HFFc6 (cell line): ENCODE measurements at places on chromosomes 11 and 22. TPM values are rescaled to one million over a fixed set of nuclear protein-coding genes. Genes with fewer than 3 reads are reported as not detected.

Gene OR5M3
- total RNA-seq: not detected in 3 replicates

Gene CNIH2
- total RNA-seq: 1.00 and 3.1 TPM in 2 replicates

Gene ALX4
- 0.05 to 0.08 TPM (median 0.07 TPM) in 3 replicates for total RNA-seq

Gene SYT7
- 0.21 TPM in 1 of 3 replicates, not detected in the others for total RNA-seq

Gene SPI1
- total RNA-seq: not detected in 3 replicates

Gene KDM4E
- not detected in 3 replicates for total RNA-seq

Gene POLD4
- total RNA-seq: 69.3 to 84.1 TPM (median 82.6 TPM) in 3 replicates

Gene NEFH
- not detected in 3 replicates for total RNA-seq

- H3K27ac ChIP-seq: no peak overlapping the region
- DNase-seq: no peak
- H3K36me3 ChIP-seq: peaks cover 4% of the 10 kb centered on the region; the same call in 1 of the 2 replicates
- H3K27me3 ChIP-seq: peaks cover 33% of the 10 kb centered on the region
- H3K4me1 ChIP-seq: no peaks in the 10 kb centered on the region; the same call in 1 of the 2 replicates
Observed at GRCh38 chr22:50599816-50600455, 657 bp upstream of the MAPK8IP2 start.

GRCh38 chr11:12914400-12914912 lies 94.7 kb upstream of the RASSF10 start:
- peak overlapping the region; percentile 28; the same call in 1 of the 2 replicates for H3K4me3 ChIP-seq
- peak; percentile 35 for DNase-seq
- peak overlapping the region; percentile 77 for H3K27ac ChIP-seq
- peaks cover 33% of the 10 kb centered on the region for H3K4me1 ChIP-seq
- H3K36me3 ChIP-seq: peaks cover 49% of the 10 kb centered on the region
- peaks cover 13% of the 10 kb centered on the region for H3K27me3 ChIP-seq

DNA sequence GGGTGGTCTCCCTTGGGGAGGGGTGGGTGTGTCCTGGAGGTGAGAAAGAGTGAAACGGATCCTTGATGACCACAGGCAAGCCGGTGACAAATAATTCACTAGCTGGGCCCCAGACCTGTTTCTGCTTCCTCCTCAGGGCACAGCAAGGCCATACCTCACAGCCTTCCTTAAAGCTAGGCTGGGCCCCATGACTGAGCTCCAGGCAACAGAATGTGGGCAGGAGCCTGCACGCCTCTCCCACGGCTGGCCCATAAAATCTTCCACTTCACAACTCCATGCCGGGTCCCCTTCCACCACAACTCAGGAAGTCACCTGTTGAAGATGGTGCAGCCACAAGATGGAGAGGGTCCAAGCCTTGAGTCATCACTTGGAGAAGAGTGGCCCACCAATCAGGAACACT lies 23.9 kb downstream of the SLC22A12 start:
- no peaks in the 10 kb centered on the region for H3K36me3 ChIP-seq
- H3K4me3 ChIP-seq: no peak overlapping the region
- no peak for DNase-seq
- H3K27me3 ChIP-seq: peaks cover 20% of the 10 kb centered on the region

GRCh38 chr11:9109858-9110731 lies 18.7 kb upstream of the SCUBE2 start:
- DNase-seq: no peak
- H3K36me3 ChIP-seq: peaks cover 36% of the 10 kb centered on the region
- no peak overlapping the region for H3K27ac ChIP-seq
- no peaks in the 10 kb centered on the region for H3K4me1 ChIP-seq

DNA sequence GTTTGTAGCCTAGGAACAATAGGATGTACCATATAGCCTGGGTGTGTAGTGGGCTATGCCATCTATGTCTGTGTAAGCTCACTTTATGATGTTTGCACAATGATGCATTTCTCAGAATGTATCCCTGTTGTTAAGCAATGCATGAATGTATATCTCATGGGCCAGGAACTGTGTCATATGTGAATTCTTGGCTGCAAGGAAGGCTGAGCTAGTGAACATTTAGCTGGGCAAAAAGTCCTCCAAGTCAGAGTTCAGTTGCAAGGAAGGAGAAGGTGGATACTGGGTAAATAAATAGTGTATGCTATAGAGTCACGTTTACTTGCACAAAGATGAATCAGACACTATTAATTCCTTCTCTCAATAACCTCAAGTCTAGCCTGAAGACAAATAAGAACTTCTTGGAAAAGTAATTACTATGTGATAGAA lies 136.1 kb downstream of the EHF start:
- H3K4me1 ChIP-seq: no peaks in the 10 kb centered on the region
- H3K36me3 ChIP-seq: no peaks in the 10 kb centered on the region
- H3K4me3 ChIP-seq: no peak overlapping the region
- H3K27ac ChIP-seq: no peak overlapping the region

- H3K36me3 ChIP-seq: peaks cover 10% of the 10 kb centered on the region; the same call in 1 of the 2 replicates
- peaks cover 37% of the 10 kb centered on the region for H3K4me1 ChIP-seq
- peak overlapping the region; percentile 80 for H3K27ac ChIP-seq
- no peak overlapping the region for H3K4me3 ChIP-seq
- DNase-seq: peak; percentile 64
Observed at GRCh38 chr11:33135216-33135615, 26.1 kb downstream of the CSTF3 start.

DNA sequence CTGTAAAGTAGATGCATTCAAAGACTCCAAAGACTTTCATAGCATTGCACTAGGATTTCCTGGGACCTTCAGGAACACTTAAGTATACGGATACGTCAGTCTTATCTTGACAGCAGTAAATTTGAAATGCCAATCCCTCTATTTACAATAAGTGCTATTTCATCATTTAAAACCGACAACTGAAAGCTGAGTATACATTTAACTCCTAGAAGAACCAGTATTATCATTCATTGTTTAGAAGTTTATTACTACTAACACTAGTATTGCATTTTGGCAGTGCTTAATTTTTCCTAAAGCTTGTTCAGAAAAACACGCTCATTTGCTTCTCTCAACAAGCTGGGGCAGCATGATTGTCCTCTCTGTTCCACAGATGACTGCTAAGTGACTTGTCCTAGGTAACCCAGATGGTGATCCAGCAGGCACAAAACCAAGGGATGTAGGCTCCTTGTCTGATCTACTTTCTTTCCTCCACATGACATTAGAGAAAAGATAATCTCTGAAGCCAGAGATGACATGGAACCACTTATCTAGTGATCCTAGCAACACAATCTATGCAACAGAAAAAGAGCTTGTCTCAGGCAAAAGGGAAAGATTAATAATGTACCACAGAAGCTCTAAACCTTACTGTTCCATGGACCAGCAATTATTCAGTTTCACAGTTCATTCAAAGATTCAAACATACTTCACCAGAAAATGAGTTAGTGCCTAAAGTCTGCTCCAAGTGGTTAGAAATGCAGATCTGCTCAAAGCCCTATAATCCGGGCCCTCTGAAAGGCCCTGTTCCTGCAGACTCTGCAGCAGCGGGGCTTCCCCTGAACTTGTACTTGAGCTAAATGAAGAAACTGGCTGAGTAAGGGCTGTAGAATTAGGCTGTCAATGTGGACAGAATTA lies 5.2 kb downstream of the MAML2 start:
- peak overlapping the region; percentile 95 for H3K27ac ChIP-seq
- H3K27me3 ChIP-seq: no peaks in the 10 kb centered on the region; the same call in 1 of the 2 replicates
- H3K36me3 ChIP-seq: peaks cover 65% of the 10 kb centered on the region

- H3K4me1 ChIP-seq: no peaks in the 10 kb centered on the region
- no peaks in the 10 kb centered on the region for H3K36me3 ChIP-seq
- H3K4me3 ChIP-seq: no peak overlapping the region
- H3K27ac ChIP-seq: no peak overlapping the region
- no peaks in the 10 kb centered on the region; the same call in 1 of the 2 replicates for H3K27me3 ChIP-seq
- no peak for DNase-seq
Observed at GRCh38 chr22:44068422-44069191, 44.5 kb downstream of the PARVB start.

DNA sequence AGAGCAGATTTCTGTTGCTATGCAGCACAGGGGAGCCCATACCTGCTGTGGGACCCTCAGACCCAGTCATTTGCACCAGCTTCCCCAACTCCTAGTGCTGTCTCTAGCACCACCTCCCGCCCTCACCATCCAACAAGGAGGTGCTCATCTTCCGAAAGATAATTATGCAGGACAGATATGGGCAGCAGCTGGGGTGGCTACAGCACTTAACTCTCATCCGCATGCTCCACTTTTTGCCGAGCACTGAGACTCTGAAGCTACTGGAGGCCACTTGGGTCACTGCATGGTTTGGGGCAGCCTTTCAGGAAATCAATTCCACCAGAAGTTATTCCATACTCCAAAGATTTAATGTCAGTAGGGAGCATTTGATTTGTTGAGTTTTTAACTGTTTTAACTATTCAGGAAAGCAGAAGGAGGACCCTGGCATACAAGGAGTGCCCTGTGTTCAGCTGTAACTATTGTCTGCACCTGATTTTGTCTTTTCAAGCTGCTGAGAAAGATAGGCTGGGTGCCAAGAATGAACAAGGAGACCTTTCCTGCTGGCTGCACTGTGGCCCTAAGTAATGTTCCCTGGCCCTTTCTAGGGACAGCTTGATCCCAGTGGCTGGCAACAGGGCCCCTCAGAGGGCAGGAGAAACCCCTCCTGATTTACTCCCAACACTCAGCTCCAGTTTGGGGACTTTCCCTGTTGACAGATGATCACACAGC lies 67.3 kb upstream of the CSNK2A3 start:
- no peaks in the 10 kb centered on the region for H3K36me3 ChIP-seq
- no peak overlapping the region for H3K27ac ChIP-seq
- H3K4me3 ChIP-seq: no peak overlapping the region
- no peaks in the 10 kb centered on the region; the same call in 1 of the 2 replicates for H3K27me3 ChIP-seq

DNA sequence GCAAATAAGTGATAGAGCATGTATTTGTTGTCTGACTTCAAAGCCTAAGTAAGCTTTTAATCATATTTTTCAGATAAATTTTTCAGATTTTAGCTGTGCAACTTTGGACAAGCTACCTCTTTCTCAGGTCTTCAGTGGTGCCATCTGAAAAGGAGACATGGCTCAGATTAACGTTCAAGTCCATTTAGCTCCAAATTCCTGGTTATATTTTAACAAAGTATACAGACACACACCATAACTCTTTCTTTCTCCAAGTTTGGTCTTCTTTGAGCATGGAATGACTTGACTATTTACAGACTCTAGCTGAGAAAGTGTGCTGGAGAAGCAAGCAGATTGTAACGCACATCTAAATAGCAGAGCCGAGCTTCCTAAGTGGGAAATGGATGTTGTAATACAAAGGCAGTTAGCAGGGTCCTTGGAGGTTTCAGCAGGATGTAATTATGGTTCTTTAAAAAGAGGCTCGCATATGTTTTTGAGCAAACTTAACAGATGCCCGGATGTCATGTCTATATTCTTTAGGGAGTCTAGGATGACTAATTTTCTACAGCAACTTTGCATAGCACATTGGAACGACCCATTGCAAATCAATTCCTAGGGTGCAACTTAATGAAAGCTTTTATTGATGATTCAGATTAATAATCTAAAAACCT lies 128.1 kb upstream of the E2F8 start:
- H3K27ac ChIP-seq: peak overlapping the region; percentile 74
- no peak overlapping the region; the same call in 1 of the 2 replicates for H3K4me3 ChIP-seq
- DNase-seq: peak; percentile 25
- H3K36me3 ChIP-seq: no peaks in the 10 kb centered on the region
- peaks cover 80% of the 10 kb centered on the region for H3K4me1 ChIP-seq

DNA sequence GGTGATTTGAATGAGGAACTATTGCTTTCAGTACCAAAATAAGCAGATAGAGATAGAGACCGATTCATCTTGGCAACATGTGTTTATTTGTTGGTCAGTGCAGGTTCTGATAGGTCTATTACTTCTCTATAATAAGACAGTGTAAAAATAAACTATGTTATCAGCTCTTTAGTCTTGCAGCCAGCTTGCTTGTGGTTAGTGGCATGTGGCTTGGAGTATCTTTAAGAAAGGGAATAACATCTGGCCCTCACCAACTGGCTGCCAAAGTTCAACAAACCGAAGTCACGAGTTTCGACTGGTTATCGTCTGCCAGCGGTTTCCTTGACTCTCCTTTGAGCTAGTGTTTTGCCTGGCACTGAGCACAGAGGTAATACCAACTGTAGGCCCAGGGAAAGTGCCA lies 71.8 kb downstream of the CTTN start:
- no peak overlapping the region for H3K27ac ChIP-seq
- H3K4me3 ChIP-seq: no peak overlapping the region
- H3K36me3 ChIP-seq: no peaks in the 10 kb centered on the region
- H3K4me1 ChIP-seq: no peaks in the 10 kb centered on the region
- no peak for DNase-seq

DNA sequence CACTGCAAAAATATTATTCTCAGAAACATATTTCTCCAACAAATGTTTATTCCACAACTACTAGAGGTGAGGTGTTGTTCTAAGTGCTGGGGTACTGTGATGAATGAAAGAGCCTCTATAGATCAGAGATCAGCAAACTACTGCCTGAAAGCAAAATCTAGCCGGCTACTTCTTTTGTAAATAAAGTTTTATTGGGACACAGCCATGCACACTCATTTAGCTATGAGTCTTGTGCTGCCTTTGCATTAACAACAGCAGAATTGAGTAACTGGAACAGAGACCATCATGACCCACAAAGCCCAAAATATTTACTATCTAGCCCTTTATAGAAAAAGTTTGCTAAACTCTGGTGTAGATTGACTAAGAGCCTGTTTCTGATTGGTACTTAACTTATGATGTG lies 37.1 kb upstream of the CRYBB3 start:
- H3K36me3 ChIP-seq: no peaks in the 10 kb centered on the region
- no peak overlapping the region for H3K4me3 ChIP-seq
- no peak overlapping the region for H3K27ac ChIP-seq
- no peak for DNase-seq
- no peaks in the 10 kb centered on the region for H3K4me1 ChIP-seq

DNA sequence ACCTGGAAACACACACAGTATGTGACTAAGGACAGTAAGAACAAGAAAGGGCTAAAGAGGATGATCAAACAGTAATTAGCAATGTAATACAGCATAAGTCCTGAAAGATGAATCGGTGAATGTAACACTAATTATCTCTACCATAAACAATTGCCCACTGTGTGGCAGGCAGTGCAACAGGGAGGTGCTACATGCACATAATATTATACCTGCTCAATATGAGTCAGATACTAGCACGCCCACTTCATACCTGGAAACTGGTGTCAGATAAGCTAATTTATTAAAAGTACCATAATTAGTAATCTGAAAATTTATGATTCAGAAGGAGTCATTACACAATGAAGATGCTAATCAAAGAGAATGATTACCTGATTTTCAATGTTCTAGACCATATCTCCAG lies 14.9 kb downstream of the CASP12 start:
- no peaks in the 10 kb centered on the region for H3K36me3 ChIP-seq
- DNase-seq: no peak
- H3K4me3 ChIP-seq: no peak overlapping the region
- H3K4me1 ChIP-seq: no peaks in the 10 kb centered on the region
- no peaks in the 10 kb centered on the region for H3K27me3 ChIP-seq

DNA sequence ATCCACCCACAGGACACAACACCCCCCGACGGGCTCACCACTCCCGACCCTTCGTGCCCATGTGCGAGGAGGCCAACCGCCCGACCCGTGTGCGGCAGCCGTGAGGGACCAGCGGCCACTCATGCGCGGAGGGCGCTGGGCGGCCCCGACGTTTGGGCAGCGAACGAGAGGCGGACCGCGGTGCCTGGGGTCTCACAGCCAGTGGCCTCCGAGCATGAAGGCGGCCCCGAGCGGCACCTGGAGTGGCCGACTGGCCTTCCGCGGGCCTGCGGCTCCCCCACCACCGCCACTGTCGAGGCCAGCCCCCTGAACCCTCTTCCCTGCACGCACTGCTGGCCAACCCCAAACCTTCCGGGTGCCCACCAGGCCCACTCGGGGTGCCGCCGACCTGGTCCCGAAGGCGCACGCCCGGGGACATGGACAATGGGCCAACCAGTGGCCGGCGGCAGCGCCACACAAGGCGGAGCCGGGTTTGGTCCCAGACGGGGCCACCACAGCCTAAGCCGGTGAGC lies 4274.9 kb upstream of the OR11H1 start:
- H3K27ac ChIP-seq: no peak overlapping the region
- H3K4me1 ChIP-seq: no peaks in the 10 kb centered on the region
- no peak for DNase-seq
- H3K27me3 ChIP-seq: no peaks in the 10 kb centered on the region
- no peak overlapping the region for H3K4me3 ChIP-seq
- H3K36me3 ChIP-seq: no peaks in the 10 kb centered on the region
